ENCODE measurements at places on chromosomes 16 and 17.

GRCh38 chr17:37219876-37220606 is 155.7 kb upstream of the C17orf78 start:
- no peak for DNase-seq

DNA sequence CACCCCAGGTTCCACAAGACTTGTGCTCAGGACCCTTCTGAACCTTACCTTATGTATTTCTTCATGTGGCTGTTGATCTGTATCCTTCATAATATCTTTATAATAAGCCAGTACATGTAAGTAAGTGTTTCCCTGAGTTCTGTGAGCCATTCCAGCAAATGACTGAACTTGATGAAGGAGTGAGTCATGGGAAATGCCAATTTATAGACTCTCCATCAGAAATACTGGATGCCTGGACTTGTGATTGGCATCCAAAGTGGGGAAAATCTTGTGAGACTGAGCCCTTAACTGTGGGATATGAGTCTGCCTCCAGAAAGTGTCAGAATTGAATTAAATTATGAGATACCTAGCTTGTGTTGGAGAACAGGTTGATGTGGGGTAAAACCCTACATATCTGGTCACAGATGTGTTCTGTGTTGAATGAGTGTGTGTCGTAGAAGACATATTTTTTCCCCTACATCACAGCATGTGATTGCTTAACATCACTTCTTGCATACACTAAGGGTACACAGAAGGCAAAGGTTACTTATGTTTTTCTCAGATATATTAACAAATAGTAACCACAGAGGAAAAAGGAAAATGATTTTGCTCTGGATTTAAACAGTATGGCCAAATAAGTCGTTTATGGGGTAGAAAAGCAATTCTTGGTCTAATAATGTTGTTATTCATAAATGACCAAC is 70.2 kb upstream of the NETO2 start:
- DNase-seq = no peak

DNA sequence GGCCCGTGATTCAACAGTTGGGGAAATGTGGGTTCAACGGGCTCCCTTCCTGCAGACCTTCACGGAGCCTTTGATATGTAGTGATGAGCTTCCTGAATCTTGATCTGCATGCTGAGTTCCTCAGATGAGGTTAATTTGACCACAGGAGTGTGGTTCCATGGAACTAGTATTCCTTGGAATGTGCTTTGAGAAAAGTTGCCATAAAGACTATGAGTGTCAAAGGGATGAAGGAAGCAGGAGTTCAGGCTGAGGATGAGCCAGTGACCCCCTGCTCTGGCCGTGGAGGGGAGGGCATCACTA is 229.2 kb downstream of the MSI2 start:
- DNase-seq = no peak

DNA sequence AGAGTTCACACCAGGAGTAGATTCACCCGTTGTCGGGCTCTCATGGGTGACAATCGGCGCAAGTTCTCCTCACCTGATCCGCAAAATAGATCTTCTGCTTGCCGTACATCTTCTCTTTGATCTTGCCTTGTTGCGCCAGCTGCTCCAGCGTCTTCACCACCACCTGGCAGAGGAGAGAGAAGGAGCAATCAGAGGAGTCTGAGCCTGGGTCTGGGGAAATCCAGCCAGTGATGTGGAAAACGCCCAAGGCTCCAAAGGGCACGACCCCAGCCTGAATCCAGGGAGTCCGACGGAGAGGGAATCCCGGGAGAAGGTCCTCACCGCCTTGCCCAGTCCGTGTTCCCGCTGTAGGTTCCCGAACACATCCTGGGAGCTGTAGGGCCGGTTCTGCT is 393 bp downstream of the PSMC3IP start:
- no peak for DNase-seq

DNA sequence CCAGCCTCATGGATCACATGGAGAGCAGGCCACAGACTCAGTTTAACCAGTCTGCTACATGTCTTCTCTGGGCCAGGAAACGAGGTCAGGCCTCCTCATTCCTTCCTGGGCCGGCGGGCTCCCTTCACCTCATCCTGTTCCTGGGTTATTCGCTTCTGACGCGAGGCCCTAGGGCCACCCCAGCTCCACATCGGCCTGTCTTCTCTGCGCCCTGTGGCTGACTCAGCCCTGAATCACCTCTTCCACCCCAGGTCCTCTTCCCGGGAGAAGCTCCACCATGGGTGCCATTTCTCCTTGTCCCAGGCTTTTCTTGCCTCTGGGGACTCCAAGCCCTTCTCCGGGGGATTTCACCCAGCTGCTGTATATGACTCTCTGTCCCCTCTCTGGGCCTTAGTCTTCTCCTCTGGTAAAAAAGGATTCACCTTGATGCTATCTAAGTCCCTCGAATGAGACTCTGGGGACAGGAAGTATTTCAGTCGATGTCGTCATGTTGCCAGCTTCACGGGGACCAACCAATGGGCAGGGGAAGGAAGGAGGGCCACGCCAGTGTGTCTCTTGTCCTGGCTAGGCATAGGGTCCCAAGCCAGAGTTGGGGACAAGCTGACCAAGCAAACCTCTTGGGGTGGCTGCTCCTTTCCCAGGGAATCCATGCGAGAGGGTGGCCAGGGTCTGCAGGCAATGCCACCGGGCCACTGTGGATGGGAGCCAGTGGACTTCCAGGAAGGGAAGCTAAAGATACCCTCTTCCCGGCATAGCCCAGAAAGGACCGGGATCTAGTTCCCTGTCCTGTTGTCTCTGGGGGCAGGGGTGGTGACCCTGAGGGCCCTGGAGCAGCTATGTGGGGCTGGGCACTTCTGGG is 58.7 kb downstream of the SOCS3 start:
- no peak for DNase-seq

GRCh38 chr17:82414548-82415281 is 3.4 kb upstream of the HEXD start:
- DNase-seq = peak; percentile 52

- no peak for DNase-seq
Measured at GRCh38 chr17:68344701-68345136, 53.4 kb downstream of the ARSG start.

GRCh38 chr17:76948726-76949342 is 80.6 kb downstream of the MGAT5B start:
- DNase-seq = no peak
